ENCODE measurements at places on chromosomes 13 and 19. TPM values are rescaled to one million over a fixed set of nuclear protein-coding genes. Genes with fewer than 3 reads are reported as not detected.
A peak's percentile ranks its signal among the peaks of the same experiment; 100 is the strongest.

DNA sequence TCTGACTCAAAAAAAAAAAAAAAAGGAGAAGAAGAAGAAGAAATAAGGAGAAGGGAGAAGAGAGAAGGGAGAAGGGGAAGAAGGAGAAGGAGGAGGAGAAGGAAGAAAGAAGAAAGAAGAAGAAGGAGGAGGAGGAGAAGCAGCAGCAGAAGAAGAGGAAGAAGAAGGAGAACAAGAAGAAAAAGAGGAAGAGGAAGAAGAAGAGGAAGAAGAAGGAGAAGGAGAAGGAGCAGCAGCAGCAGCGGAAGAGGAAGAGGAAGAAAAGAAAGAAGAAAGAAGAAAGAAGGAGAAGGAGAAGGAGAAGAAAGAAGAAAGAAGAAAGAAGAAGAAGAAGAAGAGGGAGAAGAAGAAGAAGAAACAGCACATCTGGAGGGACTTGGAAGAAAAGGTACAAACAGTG, 4.1 kb upstream of the CNN1 start:
- no peak for DNase-seq

DNA sequence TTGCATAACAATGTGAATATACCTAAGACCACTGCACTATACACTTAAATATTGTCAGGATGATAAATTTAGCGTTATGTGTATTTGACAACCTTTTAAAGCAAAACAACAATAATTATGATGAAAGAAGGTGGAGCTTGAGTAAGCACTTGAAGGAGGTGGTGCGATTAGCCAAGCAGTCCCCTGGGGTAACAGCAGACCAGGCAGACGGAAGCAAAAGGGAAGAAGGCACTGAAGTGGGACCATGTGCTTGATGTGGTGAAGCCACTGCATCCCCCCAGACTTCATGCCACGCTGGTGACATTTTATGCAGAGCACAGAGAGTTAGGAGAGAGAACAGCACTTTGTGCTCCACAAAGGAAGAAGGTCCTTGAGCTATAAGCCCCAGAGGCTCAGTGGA, 58.3 kb upstream of the ZNF507 start:
- no peak for DNase-seq

DNA sequence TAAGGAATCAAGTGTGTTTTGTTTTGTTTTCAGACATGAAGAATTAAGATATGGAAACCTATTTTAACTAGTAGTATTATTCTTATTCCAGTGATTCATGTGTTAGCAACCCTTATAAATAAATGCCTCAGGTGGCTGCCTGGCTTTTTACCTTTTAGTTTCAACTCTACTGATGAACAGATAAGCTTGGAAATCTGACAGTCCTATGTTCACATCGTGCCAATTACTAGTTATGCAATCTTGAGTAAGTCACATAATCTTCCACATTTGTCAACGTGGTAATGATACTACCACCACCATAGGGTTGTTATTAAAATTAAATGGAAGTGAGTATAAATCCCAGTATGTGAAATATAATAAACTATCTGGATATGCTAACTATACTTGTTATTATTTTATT, 64.3 kb downstream of the TBC1D4 start:
- DNase-seq: no peak

GRCh38 chr19:43692385-43692784, 22.4 kb upstream of the PLAUR start:
- no peak for DNase-seq

DNA sequence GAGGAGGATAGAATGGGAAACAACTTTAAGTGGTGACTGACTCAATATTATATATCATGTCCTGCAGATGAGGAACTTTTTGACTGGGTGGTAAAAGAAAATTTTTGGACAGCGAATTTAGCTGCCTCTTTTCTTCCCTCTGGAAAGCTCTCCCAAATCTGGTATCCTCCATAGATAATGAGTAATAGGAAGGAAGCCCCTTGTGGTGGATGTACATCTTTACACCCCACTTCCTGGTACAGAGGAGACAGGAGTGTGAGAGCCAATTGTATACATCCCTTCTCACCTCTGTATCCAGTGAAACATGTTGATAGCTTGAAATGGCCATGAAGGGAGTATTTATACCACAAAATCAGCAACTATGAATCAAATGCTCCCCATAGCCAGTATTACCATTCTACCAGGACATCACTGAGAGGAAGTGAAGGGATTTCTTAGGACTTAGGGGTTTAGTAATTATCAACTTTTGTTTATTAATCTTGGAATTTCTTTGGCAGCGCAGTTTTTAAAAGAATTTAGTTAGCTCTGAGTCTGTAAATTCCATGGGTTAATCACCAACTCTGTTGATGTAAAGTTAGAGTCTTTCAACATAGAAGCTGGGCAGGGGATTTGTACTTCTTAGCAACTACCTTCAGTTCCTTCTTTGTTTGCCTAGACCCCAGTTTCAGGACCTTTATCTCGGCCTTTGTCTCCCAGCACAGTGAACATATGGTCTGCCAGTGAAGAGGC, 17.0 kb upstream of the TDRD3 start:
- no peak for DNase-seq

DNA sequence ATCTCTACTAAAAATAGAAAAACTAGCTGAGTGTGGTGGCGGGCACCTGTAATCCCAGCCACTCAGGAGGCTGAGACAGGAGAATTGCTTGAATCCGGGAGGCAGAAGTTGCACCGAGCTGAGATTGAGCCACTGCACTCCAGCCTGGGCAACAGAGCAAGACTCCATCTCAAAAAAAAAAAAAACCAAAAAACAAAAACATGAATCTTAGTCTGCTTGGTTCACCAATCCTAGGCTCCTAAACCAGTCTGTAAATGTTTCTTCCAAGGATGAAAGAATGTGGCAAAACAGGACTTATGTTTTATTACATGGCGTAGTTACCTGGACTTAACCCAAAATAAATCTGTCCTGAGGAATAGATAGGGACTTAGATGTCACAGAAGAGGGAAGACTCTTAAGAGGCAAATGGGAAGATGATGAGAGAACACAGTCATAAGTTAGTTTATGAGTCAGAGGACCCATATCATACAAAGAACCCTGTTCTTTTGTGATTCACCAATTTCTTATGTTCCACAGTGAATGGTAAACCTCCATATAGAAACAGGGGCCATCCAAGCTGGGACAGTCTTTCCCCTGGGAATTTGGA, 6.9 kb upstream of the FBXL3 start:
- DNase-seq: no peak

DNA sequence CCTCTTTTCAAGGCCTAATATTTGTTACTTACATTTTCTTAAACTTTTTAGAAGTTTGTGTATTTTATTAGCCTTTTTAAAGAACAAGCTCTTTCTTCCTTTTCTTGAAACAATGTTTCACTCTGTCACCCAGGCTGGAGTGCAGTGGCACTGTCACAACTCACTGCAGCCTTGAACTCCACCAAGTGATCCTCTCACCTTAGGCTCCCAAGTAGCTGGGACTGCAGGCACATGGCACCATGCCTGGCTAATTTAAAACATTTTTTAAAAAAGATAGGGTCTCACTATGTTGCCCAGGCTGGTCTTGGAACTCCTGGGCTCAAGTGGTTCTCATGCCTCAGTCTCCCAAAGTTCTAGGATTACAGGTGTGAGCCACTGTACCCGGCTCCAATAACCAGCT, 192.2 kb upstream of the SPRY2 start:
- DNase-seq: no peak

DNA sequence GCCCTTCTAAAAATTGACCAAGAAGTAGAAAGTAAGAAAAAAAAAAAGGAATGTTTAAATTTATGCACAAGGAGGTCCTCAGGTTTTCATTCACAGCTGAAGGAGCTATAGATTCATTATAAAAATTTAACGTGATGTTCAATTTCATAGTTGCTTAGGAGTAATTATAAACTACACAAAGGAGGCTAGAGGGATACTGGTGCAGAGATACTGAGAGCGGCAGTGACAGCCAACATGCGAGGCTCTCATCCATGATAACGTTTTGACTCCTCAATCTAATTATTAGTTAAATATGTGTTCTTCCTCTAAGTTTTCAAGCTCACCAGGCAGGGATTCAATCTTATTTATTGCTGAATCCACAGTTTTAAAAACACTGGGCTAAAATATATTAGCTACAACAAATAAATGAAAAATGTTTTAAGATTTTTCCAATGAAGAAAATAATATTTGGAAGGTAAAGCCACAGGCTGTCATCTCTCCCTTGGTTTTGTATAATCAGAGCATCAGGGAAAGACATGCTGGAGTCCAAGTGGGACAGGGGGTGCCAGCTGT, 49.8 kb upstream of the TRPC4 start:
- no peak for DNase-seq

DNA sequence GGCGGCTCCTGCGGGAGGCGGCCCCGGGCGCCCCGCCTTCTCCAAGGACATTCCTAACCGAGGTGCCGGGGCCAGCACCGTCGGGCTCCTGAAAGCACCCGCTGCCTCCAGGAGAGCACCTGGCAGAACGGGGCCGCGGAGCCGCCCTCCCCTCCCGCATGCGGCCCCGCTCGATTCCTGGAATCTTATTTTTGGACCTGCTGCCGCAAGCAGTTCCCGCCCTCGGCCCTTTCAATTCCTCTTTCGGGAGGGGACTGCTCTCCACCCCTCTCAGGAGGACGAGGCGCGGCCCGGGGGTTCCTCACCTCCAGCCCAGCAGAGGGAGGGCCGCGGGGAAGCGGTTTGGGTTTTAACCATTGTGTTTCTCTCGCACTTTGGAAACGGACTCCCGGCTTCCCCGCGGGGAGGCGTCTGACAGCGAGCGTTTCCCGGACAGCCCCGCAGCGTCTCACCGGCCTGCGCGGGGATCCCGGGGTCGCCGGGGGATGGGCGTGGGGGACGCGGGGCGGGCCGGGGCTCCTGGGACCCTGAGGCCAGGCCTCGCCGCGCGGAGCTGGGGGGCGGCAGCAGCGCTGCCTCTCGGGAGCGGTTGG, 849 bp downstream of the GAS6 start:
- peak; percentile 61 for DNase-seq

- no peak for DNase-seq
Measured at GRCh38 chr13:84265257-84265764, 383.0 kb upstream of the SLITRK1 start.

The TNFSF13B gene
- total RNA-seq: 1.8 TPM

The FFAR1 gene
- not detected for total RNA-seq

The ZNF844 gene
- 24.4 TPM for total RNA-seq
